ENCODE measurements at places on chromosomes 1 and 21.

DNA sequence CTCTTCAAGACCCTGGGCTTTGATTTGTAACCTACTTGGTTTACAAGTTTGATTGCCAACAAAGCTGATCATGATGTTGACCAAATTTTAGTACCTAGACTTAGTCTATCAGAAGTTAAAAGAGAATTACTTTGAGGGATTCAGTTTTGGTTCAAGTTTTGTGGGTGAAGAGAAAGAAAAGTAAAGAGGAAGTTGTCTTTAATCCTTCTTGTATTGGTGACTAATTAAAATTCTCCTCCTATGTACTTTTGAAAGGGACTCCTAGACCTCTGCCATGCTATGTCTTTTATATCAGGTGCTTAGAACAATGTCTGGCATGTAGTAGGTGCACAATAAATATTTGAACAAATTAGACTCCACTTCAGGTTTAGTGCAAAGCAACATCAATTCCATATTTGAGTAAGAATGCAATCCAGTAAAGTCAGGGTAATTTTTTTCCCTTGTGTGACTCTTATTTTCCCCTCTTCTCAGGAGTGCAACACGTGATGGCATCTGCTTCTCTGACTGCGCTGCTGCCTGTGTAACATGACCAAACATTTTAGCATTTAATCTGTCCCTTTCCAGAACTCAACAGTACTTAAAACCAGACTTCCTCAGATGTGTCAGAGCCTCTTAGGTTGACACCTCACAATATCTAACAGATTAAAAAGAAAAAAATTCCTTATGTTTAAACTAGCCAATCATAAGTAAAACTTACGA lies 41.1 kb upstream of the KCNQ4 start:
- no peak for DNase-seq

- DNase-seq, result no peak
These were observed 86.8 kb downstream of the KCNJ6 start for GRCh38 chr21:37829447-37829846.

DNA sequence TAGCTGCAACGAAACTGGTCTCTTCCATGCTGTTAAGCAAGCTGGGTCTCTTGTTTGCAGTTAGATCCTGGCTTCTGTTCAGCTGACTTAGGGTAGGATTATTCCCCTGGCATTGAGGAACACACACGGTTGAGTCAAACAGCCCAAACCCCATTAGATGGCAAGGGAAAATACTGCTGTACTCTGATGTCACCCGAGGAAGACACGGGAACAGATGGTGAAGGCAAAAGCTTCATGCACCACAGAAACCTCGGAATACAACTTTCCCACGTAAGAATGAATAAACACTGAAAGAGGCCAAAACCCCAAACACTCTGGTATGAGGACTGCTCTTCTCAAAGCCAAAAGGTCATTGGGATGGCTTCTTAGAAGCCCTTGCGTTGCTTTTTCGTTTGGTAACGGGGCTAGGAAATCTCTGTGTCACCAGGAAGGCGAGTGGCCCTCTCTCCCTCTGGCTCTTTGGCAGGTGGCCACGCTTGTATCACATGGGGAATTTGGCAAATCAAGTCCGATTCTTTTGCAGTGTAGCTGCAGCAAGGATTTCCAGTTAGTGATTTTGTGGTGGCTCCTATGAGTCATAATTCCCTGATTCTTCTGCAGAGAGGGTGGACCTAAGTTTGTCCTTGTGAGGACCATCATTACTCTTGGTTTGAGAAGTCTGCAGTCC lies 16.7 kb upstream of the LYST start:
- DNase-seq, result no peak

- DNase-seq, result no peak
These were observed 7.3 kb upstream of the SAMSN1 start for GRCh38 chr21:14553422-14553821.

DNA sequence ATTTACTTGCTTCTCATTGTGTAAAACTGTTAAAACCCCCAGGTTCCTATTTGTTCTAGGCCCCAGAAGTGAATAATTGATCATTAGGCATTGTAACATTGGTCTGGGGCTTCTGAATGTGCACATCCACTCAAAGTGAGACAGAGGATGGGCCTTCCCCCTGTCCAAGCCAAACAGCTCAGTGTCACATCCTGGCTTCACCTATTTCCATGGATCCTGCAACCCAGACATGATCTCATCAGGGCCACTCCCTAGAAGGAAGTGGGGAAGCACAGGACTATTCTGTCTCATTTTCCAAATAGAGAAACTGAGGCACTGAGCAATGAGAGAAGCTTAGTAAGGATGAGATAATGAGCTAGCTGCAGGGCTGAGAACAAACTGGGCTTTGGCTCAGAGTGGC lies 47.4 kb upstream of the TSPAN2 start:
- DNase-seq, result no peak
